Activated gamma-delta T cell (primary cell): ENCODE measurements at places on chromosomes 6 and 20.

GRCh38 chr6:56516003-56516402 is 126.7 kb downstream of the DST start:
- DNase-seq: no peak

GRCh38 chr6:25404693-25405169 is 125.6 kb downstream of the CARMIL1 start:
- DNase-seq: no peak

DNA sequence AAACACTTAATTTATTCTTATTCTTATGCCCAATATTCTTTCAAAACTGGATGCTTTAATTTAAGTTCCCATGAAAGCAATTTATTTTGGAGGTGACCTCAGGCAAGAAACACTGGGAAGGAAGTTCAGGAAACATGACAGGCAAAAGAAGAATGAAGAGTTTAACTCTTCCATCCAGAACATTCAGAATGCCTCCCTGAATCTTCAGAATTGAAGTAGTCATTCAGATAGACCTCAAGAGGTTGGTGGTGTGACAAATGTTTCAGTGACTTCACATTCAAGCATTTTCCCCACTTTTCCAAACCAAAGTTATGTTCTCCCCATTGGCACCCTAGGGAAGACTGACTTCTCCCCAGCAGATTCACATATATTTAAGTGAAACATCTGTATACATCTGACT is 110.5 kb downstream of the HAO1 start:
- no peak for DNase-seq

- no peak for DNase-seq
Observed at GRCh38 chr6:47044397-47044796, 2.3 kb upstream of the ADGRF1 start.

GRCh38 chr6:125773387-125774341 is 17.1 kb upstream of the NCOA7 start:
- DNase-seq: no peak

DNA sequence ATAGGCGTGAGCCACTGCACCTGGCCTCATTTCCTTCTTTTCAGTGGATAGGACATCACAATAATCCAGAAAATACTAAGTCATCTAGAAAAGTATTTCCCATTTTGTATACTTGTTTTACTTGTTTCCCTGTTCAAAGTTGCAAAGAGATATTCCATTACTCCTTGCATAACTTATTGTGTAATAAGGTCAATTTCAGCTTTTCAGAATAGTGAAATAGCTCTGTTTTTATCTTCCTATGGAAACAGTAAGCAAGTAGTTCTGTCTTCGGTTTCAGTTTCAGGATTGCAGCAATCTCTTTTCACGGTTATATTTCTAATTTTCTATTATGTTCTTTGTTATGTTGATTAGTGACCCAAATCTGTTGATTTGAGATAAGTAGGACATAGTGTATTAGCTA is 6.0 kb downstream of the STX11 start:
- DNase-seq: no peak

- no peak for DNase-seq
Observed at GRCh38 chr20:37500311-37500710, 20.7 kb upstream of the NNAT start.

GRCh38 chr6:154165478-154165877 is 126.4 kb downstream of the OPRM1 start:
- no peak for DNase-seq

DNA sequence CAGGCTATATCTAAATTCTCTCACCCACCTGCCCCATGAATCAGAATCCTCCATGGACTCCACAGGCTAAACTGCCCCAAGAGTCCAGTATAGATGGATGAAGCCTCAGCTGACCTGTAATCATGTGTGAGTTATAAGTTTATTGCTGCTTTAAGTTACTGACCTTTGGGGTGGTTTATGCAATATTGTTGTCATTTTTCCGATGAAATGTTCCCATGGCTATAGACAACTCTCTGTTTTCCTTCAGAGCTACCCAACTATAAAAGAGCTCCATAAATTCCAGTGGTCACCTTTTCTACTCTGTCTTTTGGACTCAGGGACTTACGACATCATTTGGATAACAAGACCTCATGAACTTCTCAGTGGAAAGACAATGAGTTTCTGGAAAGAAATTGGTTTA is 212.1 kb downstream of the BMP2 start:
- no peak for DNase-seq

DNA sequence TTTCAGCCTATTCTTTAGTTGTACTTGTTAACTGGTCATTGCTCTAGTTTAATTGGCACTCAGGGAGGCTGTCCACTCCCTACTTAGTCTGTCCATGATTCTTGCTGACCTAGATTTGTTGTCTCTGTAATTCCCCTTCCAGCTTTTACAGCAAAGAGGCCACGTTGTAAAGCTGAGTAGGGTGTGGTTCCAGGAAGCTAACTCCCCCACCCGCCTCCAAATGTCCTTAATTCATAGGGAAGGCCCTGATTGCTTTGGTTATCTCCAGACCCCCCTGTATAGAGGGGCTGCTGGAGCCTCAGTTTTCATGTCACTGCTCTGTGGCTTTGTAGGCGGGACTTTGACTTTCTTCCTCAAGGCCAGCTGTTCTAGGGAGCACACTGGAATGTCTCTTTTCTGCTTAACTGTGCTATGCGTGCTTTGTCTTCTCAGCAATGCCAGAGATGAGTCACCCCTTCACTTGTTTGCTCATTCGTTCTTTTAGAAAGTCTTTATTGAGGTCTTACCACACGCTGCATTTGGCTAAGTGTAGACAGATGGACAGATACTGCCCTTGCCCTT is 175.1 kb upstream of the JAG1 start:
- no peak for DNase-seq

DNA sequence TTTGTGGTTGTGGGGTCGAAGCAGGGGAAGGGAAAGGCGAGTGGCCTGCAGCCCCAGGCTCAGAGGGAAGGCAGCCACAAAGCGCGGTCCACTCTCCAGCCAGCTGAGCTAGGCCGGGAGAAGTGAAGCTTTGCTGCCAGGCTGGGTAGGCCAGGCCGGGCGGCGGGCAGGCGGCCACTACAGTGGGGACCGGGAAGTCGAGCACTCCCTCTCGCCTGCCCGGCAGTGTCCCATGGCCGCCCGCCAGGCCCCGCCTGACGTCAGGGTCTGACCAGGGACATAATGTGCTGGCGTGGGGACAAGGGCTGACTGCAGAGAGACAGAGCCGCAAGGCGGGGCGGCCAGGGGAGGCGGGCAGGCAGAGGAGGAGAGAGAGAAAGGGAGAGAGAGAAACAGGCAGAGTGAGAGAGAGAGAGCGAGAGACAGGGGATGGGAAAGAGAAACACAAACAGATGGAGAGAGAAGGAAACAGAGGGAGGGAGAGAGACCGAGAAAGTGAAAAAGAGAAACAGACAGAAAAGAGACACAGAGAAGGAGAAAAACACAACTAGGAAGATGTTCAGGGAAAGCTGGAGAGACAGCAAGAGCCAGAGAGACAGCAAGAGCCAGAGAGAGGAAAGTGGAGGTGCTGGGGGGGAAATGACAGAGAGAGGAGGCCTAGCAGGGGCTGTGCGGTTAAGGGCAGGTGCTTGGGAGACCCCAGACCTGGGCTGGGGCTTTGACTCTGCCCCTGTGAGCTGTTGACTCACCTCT is 94.5 kb upstream of the PTPN1 start:
- DNase-seq: no peak

GRCh38 chr6:35046862-35047261 is 94.3 kb downstream of the TCP11 start:
- DNase-seq: no peak

DNA sequence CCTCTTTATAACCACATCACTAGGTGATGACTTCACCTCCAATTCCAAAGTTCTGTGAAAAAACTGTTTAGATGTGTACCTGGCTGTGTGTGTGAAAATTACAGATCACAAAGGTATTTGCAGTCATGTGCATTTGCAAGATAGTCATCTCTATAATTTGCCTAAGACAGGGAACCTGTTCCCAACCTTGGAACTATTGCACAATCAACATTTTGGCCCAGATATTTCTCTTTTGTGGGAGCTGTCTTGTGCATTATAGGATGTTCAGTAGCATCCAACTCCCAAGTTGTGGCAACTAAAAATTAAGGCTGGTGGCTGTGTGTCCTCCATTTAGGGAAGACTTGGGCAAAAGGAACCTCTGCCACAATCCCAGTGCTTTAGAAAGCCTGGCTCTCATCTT is 34.0 kb upstream of the FAM210B start:
- no peak for DNase-seq

- DNase-seq: no peak
Observed at GRCh38 chr6:101711518-101711917, 318.0 kb downstream of the GRIK2 start.

DNA sequence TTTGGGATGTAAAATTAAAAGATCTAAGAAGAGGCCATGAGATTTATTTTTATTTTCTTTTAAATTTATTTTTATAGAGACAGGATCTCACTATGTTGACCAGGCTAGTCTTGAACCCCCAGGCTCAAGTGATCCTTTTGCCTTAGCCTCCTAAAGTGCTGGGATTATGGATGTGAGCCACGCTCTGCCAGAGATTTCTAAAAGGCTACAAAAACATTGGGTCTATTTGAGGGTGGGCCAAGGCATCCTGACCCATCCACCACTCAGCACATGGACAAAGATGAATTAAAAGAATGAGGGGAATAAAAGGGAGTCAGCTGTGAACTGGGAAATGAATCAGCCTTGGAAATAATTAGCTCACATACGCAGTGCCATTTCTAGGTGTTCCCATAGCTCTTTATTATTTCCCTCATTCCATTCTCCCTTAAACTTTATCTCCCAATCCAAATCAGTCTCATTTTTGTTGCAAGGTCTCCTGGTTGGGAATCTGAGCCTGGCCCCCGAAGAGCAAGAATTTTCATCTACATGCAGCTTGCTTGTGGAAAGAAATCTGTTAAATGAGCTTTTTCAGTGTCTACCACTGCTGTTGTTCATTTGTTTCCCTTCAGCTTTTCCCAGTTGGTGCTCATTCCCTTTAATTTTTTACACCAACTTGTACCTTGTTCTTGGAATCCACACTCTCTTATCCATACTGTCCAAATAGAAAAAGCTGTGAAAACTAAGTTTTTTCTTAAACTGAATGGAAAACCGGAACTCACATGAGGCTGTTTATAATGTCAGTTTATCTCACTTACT is 66.9 kb downstream of the MKKS start:
- DNase-seq: no peak

DNA sequence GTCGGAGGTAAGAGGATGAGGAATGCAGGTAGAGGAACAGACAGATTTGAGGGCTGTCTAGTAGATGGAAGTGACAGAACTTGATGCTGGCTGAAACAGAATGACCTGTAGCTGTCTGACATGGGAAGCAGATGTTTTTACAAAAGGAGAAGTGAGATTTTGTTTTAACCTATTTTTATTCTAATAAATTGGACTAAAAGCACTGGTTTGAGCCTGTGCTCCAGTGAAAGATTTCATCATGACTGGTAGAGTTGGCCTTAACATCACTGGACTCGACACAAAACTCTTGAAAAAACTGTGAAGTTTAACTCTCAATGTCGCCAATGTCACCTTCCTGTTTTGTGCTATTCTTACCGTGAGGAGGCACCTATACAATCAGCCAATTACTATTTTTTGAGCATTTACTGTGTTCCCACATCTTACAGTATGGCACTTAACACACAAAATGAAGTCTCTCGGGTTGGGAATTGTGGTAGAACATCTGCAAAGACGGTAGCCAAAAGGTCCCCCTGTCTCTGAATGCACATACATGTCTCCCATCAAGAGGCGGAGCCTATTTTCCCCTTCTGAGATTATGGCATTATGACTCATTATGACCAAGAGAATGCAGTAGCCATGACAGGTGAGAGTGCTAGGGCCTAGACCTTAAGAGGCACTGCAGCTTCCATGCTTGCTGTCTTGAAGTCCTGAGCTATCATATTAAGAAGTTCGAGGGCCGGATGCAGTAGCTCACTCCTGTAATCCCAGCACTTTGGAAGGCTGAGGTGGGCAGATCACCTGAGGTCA is 93.2 kb downstream of the FOXF2 start:
- no peak for DNase-seq

GRCh38 chr20:51020657-51021056 is 2.2 kb downstream of the KCNG1 start:
- no peak for DNase-seq

- DNase-seq: no peak
Observed at GRCh38 chr20:50517817-50518154, 7.6 kb downstream of the PTPN1 start.

DNA sequence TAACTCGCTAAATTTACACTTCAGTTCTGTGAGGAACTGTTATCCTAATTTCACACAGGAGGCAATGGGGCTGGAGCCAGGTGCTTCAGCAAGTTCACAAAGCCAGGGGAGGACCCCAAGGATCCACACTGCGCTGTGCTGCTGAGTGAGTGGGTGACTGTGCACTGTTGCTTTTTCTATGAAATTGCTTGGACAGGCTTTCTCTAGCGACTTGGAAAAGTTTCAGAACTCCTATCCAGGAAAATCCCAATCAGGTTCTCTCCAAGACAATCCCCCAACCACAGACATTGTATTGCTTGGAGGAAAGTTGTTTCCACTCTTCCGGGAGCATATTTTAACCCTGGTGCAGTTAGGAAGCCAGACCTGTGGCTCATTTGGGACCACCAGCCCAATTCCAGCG is 175.9 kb upstream of the CST7 start:
- no peak for DNase-seq

DNA sequence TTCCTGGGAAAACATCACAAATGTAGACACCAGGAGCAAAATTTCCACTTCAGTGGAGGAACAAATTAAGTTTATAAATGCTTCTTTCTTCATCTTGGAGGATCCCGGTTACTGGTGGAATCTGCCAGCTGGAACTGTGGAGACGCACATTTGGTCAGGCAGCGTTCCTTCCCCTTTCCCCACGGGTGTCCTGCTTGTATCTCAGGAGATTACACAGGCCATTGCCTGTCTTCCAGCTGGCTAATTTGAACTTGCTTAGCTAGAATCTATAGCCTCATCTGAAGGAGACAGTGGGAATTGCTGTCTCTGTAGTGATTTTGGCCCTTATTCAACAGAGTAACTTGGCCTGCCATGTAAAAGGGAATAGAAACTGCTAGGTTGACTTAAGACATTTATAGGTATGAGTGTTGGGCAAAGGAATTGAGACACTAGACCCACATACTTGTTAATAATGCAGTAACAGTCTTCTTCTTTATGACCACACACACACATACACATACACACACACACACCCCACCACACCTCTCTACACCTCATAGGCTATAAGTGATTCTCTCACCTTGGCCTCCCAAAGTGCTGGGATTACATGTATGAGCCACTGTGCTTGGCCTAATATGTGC is 34.4 kb downstream of the TSBP1 start:
- no peak for DNase-seq

DNA sequence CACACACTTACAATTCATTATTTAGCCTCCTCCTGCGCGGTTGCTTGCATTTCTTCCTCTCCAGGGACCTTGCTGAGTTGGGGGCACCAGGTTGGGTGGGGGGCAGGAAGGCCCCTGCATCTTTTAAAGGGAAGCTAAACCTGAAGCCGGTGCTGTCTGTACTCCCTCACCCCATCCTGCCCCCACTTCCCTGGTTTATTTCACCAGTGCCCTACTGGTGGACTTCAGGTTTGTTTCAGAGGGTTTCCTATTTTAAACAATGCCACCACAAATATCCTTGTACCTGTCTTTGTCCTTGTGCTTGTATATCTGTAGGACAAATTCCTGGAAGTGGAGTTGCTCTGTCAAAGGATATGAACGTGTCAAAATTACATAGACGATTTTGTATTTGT is 21.0 kb downstream of the PTK7 start:
- no peak for DNase-seq

- DNase-seq: no peak
Observed at GRCh38 chr6:89707766-89708165, 69.2 kb upstream of the LYRM2 start.
